ENCODE measurements at places on chromosomes 4 and X.

DNA sequence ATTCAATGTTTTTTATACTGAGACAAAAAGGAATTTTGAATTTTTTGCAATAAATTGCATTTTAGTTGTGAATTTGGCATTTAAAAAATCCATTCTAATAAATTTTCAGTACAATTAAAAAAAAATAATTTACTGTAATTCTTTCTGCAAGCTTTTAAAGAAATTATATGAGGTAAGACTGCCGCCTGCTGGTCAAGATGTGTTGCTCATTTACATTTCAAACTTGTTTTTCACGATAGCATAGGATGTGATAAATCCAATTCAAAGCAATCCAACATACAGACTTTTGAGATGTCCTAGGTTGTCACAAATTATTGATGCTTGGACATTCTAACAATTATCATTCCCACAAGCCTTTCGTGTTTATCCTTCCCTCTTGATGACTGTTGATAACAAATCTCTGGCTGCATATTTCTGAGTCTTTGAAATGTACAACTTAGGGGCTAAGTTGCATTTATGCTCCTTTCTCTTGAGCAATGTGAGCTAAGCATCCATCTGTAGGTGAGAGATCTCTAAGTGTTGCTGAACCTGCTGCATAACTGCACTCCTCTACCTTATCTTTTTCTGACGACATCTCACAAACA is 21.7 kb upstream of the MFAP3L start:
- peak; percentile 38 for DNase-seq

DNA sequence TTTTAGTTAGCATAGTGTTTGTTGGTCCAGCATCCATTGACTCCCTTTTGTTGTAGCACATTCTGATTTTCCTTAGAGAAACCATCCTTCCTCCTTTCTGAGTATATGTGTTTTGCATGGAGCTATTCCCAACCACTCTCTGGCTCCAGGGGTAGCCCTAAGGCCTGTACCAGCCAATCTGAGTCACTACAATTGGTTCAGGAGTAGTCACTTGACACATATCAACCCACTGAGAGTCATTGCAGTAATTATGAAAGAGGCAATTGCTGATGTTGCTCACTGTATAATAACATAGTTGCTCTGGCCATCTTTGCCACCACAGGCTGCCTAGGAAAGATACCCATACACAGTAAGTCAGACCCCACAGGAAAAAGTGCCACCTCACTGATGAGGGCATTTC is 71.2 kb upstream of the GRID2 start:
- no peak for DNase-seq

GRCh38 chrX:47863187-47863586 is 26.5 kb downstream of the ZNF81 start:
- no peak for DNase-seq

DNA sequence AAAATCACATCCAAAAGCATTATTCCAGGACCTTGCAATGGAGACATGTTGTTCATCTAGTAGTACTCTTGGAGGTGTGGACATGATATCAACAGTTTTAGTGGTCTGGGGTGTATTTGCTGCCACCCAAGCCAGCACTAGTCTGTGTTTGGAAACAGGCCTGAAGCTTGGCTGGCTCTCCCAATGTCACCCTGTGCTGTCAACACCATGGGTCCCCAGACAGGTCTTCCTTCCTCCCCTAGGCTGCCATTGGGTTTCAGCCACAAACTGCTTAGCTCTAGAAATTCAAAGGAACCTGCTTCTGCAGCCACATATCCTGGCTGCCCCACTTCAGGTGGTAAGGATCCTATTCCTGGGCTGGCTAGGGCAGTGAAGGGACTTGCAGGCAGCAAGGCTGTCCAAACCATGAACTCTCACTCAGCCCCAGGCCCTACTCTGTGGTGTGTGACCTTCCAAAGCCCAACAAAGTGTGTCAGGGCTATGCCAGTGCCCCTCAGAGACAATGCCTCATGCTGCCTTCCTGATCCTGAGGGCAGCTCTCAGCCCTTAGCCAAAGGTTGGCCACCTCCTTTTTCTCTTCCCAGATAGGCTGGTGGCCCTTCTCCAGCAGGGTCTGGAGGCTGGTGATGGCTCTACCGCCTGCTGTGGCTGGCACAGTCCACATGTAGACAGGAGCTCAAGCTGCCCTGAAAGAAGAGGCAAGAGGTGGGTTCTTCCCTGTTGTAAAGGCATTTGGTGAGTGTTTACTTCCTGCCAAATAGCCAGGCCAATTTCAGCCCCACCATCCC is 18.3 kb downstream of the AMER1 start:
- no peak for DNase-seq

DNA sequence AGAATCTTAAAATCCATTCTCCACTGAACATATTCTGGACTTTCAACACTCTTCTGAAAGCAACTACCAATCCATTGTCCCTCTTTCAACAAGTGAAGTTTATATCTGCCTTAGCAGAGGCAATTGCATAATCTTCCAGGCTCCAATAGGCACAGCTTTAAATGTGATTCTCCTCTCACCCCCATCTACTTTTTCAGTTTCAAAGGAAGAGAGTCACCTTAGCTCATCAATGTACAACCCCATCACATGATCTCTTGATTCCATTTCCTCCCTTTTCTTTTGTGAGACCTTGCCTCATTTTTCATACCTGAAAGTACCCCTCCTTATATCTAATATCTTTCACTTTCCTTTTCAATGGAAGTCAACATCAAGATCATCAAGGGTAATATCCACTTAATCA is 921.7 kb upstream of the EPHA5 start:
- no peak for DNase-seq

DNA sequence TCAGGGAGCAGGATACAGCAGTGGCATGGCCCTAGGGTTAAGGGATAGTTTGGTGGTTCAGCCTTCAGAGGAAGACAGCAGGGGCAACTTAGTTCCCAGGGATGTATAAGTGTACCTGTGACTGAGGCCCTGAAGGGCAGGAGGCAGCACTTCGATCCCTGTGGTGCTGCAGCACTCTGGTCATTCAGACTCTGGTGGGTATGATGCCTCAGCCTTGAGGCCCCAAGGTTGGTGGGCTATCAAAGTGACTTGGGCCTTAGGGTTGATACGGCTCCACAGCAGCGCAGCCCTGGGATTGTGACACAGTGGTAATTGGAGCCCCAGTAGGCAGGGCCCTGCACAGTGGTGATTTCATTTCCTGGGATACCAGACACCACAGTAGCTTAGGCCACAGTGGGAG is 1703.1 kb downstream of the PCDH7 start:
- no peak for DNase-seq

DNA sequence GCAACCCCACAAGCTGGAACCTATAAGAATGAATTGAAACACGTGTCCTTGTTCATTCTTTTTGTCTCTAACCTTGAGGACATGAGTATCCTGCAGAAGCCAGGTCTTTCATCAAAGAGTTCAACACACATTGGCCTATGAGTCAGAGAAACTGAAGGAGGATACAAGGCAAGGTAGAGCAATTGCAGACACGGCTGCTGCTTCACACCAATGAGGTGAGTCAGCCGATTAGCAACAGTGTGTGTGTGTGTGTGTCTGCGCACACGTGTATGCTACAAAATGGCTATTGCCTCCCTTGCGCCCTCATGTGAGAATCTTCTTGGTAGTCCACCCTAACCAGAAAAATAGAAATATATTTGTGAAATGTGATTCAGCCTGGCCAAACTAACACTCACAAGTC is 1477.7 kb upstream of the IGFBP7 start:
- DNase-seq, result no peak

- DNase-seq, result no peak
Measured at GRCh38 chr4:73161527-73162185, 92.1 kb upstream of the COX18 start.

DNA sequence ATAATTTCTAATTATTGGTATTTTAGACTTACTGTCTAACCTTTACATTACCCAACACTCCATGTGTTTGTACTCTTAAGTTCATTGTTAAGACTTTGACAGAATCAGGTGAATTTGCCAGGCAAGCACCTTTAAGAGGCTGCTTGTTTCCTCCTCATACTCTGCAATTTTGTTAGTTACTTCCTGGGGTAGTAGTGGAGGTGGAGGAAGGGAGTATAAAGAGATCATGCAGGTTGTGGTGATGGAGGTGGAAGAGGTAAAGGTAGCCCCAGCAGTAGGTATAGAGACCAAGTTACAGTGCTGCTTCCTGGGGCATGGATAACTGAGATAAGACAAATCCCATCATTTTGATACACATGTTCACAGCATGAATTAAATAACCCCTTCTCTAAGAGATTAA is 6.7 kb downstream of the WDR44 start:
- no peak for DNase-seq

- DNase-seq, result no peak
Measured at GRCh38 chrX:53280331-53281320, 758 bp downstream of the IQSEC2 start.
